ENCODE measurements at places on chromosomes 7 and 10.

- no peak for DNase-seq
- H3K27ac ChIP-seq: no peak overlapping the region
- no peak overlapping the region for H3K4me3 ChIP-seq
- H3K27me3 ChIP-seq: no peaks in the 10 kb centered on the region
These were observed 93.3 kb upstream of the GDF10 start for GRCh38 chr10:47206449-47207280.

GRCh38 chr7:134365341-134366054 is 48.8 kb upstream of the SLC35B4 start:
- H3K27me3 ChIP-seq: peaks cover 35% of the 10 kb centered on the region
- H3K4me1 ChIP-seq: no peaks in the 10 kb centered on the region
- no peak overlapping the region for H3K27ac ChIP-seq
- H3K36me3 ChIP-seq: no peaks in the 10 kb centered on the region
- DNase-seq: no peak

DNA sequence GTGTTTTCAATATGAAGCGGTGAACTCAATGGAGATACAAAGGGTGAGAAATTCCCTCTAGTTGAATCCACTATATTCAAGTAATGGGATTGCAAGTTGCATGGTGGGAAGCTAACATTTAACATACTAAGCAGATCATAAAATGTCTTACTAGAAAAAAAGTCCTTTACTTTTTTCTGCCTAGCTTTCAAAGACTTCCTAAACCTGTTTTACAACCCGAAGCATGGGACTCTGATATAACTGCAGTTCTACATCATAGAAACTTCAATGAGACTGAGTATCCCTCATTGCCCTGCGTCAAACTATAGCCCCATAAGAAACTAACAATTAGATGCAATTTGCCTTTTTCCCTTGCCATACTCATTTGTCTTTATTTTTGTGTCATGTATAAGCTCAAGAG is 179.9 kb downstream of the RTKN2 start:
- no peak overlapping the region for H3K4me3 ChIP-seq
- peaks cover 40% of the 10 kb centered on the region for H3K4me1 ChIP-seq
- H3K27me3 ChIP-seq: no peaks in the 10 kb centered on the region
- peak overlapping the region; percentile 52 for H3K27ac ChIP-seq
- no peak for DNase-seq

DNA sequence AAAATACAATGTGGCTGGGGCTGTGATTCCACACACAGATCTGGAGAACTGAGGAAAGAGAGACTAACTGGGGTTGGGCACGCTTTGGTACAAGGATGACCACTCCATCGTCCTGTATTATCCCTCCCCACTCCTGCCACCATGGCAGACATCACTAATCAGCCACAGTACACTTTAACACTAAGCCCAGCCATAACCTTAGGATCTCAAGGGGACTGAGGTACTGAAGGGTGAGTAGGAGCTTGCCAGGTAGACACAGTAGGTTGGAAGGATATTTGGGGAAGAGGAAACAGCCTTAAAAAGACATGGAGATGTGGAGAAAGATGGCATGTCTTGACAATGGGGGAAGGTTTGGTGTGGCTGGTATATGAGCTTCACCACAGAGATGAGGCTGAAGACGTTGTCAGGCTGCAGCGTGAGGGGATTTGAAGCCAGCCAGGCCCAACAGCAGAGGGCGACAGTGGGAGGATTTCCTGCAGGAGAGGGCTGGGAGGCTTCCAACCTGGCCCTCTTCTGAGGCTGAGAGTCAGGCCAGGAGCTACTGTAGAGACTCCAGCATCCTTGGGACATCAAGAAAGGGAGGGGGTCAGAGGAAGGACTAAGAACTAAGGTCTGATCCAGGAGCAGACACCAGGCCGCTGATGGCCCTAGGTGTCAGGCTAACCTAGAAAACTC is 58.6 kb upstream of the COL13A1 start:
- no peak for DNase-seq
- no peaks in the 10 kb centered on the region for H3K36me3 ChIP-seq
- no peaks in the 10 kb centered on the region for H3K4me1 ChIP-seq
- H3K4me3 ChIP-seq: no peak overlapping the region
- no peak overlapping the region for H3K27ac ChIP-seq

GRCh38 chr7:42932811-42933591 is 825 bp downstream of the MRPL32 start:
- H3K27ac ChIP-seq: peak overlapping the region; percentile 97
- peak overlapping the region; percentile 99 for H3K4me3 ChIP-seq
- peaks cover 23% of the 10 kb centered on the region for H3K4me1 ChIP-seq
- H3K36me3 ChIP-seq: peaks cover 16% of the 10 kb centered on the region
- no peaks in the 10 kb centered on the region for H3K27me3 ChIP-seq
- no peak for DNase-seq

- peaks cover 28% of the 10 kb centered on the region for H3K4me1 ChIP-seq
- H3K27me3 ChIP-seq: peaks cover 38% of the 10 kb centered on the region
- H3K4me3 ChIP-seq: peak within 1 kb of the TSS; percentile 83
- H3K27ac ChIP-seq: peak within 1 kb of the TSS; percentile 71
- H3K36me3 ChIP-seq: peaks cover 13% of the 10 kb centered on the region
- peak; percentile 44 for DNase-seq
These were observed at the start of gene PDGFA for GRCh38 chr7:519484-520390. Gene PDGFA, minus strand, starts transcription at chr7:519846. Its CDS starts 845 bp downstream, at chr7:519001.

DNA sequence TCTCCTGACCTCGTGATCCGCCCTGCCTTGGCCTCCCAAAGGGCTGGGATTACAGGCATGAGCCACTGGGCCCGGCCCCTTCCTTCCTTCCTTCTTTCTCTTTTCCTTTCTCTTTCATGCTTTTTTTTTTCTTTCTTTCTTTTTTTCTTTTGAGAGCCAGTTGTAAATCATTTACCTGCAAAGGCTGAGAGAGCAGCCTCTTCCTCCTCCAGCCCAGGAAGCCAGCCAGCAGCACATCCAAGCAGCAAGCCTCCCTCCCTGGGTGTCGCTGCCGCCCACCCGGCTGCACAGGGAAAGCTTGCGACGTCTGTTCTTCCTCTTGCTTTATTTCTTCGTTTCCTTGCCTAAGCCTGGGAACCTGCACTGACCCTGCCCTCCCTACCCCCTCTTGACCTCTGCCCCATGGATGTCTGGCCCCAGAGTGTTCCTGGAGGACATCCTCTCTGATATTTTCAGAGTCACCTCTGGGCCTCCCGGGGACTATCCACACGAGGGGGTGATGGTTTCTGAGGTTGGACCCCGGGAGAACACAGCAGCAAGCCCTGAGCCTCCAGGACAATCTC is 62.8 kb upstream of the MYL10 start:
- peaks cover 13% of the 10 kb centered on the region for H3K4me1 ChIP-seq
- peak overlapping the region; percentile 74 for H3K4me3 ChIP-seq
- no peak overlapping the region for H3K27ac ChIP-seq

DNA sequence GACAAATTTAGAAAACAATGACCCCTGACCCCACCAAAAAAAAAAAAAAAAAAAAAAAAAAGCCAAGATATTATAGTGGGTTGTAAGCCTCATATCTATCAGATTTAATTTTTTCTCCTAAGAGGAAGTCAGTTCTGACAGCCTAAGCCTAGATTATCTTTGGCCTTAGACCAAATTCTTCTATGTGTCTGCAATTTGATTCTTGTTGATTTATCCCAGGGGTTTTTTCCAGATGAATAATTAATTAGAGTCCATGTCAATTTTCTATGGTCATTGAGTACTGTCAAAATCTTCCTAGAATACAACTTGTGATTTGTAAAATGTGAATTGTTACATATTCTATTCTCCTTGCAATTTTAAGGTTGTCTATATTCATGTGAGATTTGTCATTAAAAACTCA is 151.6 kb upstream of the CACNA2D1 start:
- no peak for DNase-seq
- no peaks in the 10 kb centered on the region for H3K27me3 ChIP-seq
- H3K4me3 ChIP-seq: no peak overlapping the region
- no peaks in the 10 kb centered on the region for H3K36me3 ChIP-seq
- H3K4me1 ChIP-seq: no peaks in the 10 kb centered on the region

- H3K4me1 ChIP-seq: no peaks in the 10 kb centered on the region
- H3K4me3 ChIP-seq: no peak overlapping the region
- H3K27ac ChIP-seq: no peak overlapping the region
- no peaks in the 10 kb centered on the region for H3K27me3 ChIP-seq
- H3K36me3 ChIP-seq: no peaks in the 10 kb centered on the region
- DNase-seq: no peak
These were observed 72.1 kb downstream of the GLI3 start for GRCh38 chr7:42164881-42165428.

DNA sequence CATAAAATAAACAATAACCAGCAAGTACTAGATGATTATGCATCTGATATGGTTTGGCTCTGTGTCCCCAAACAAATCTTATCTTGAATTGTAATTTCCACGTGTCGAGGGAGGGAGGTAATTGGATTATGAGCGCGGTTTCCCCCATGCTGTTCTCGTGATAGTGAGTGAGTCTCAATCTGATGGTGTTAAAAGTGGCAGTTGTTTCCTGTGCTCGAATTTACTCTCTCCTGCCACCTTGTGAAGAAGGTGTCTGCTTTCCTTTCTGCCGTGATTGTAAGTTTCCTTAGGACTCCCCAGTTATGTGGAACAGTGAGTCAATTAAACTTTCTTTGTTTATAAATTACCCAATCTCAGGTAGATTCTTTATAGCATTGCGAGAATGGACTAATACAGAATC is 15.1 kb downstream of the CNTNAP2 start:
- H3K27ac ChIP-seq: no peak overlapping the region
- no peak for DNase-seq
- no peak overlapping the region for H3K4me3 ChIP-seq
- no peaks in the 10 kb centered on the region for H3K36me3 ChIP-seq

DNA sequence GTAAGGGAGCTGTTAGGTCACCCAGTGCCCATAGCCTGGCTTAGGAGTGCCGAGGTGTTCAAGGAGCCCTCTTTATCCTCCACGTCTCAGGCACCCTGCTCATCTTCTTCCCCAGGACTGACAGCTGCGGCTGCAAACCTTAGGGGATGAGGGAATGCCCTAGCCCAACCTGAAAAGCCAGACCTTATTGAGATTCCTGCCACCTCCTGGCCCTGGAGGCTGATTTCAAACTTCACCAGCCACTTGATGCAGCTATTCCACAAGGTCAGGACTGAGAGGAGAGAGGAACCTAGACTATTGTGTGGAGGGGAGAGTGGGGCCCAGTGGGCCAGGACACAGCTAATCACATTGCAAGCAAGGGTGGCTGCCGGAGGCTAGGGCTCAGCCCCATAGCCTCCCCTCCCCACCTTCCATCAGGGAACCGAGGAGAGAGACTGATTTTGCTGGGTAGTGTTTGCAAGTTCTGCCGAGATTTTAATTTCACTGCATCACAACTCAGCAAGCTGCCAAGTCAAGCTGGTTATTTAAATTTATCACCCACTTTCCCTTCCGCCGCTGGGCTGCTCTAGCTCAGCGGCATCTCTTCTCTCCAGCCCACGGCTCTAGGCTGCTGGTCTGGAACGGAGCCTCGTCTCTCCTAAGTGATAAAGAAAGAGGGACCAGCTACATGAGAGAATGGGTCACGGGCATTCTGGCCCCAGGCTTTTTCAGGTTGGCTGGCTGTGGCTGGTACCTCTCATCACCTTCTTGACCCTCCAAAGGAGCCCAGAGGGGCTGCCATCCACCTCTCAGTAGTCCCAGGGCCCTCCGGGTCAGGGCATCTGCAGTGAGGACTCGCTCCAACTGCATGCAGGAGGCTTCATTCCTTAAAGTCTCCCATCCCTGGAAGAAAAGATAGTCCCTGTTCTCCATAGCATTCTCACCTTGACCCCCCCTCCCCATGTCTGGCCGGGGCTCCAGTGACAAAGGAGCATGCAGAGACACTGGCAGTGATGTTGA is 66.7 kb downstream of the PAX2 start:
- peaks cover 5% of the 10 kb centered on the region for H3K4me1 ChIP-seq
- H3K36me3 ChIP-seq: no peaks in the 10 kb centered on the region
- H3K27ac ChIP-seq: no peak overlapping the region
- peaks cover 88% of the 10 kb centered on the region for H3K27me3 ChIP-seq
- DNase-seq: no peak

GRCh38 chr10:42519761-42520460 is 118.5 kb downstream of the ZNF33B start:
- H3K27ac ChIP-seq: no peak overlapping the region
- no peaks in the 10 kb centered on the region for H3K4me1 ChIP-seq
- no peak for DNase-seq
- H3K36me3 ChIP-seq: peaks cover 58% of the 10 kb centered on the region
- H3K27me3 ChIP-seq: no peaks in the 10 kb centered on the region
- no peak overlapping the region for H3K4me3 ChIP-seq

- H3K4me1 ChIP-seq: no peaks in the 10 kb centered on the region
- H3K27ac ChIP-seq: no peak overlapping the region
- H3K4me3 ChIP-seq: no peak overlapping the region
- no peaks in the 10 kb centered on the region for H3K27me3 ChIP-seq
These were observed 22.2 kb downstream of the NEUROD6 start for GRCh38 chr7:31318313-31318712.

DNA sequence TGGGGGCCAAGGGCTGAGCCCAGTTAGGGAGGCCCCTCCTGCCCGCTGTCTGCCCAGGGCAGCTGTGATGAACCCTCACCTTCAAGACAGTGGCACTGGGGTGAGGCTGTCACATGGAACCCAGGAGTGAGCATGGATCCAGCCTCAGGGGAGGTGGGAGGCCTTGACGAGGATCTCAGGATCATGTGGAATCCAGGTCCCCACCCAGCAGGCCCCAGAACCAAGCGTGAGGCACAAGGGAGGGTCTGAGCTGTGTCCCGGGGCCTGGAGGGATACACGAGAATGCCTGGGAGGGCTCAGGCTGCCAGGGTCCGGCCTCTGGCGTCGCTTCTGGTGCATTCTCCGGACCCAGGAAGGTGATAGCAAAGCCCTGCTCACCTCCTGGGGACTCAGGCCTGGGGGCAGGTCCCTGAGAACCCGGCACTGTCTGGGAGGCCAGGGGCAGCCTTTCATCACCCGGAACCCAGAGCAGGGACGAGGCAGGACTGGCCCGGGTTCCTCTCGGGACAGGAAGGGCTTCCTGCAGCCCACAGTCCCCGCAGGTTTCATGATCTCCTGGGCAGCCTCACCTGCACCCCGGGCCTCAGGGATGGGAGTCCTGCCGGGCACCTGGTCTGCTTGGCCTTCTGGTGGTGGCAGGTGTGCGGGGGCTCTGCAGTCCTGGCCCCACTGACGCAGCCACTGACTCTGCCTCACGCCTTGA is 17.5 kb downstream of the DPYSL4 start:
- no peak for DNase-seq
- H3K4me3 ChIP-seq: no peak overlapping the region
- no peak overlapping the region for H3K27ac ChIP-seq
- H3K4me1 ChIP-seq: peaks cover 11% of the 10 kb centered on the region

- H3K27me3 ChIP-seq: no peaks in the 10 kb centered on the region
- H3K4me3 ChIP-seq: no peak overlapping the region
- no peak overlapping the region for H3K27ac ChIP-seq
- no peak for DNase-seq
- no peaks in the 10 kb centered on the region for H3K4me1 ChIP-seq
- no peaks in the 10 kb centered on the region for H3K36me3 ChIP-seq
These were observed 163.4 kb upstream of the MKLN1 start for GRCh38 chr7:131164025-131164925.

GRCh38 chr10:124636271-124636995 is 107.7 kb downstream of the FAM53B start:
- peak overlapping the region; percentile 62 for H3K4me3 ChIP-seq
- peak overlapping the region; percentile 91 for H3K27ac ChIP-seq
- H3K4me1 ChIP-seq: peaks cover 69% of the 10 kb centered on the region

DNA sequence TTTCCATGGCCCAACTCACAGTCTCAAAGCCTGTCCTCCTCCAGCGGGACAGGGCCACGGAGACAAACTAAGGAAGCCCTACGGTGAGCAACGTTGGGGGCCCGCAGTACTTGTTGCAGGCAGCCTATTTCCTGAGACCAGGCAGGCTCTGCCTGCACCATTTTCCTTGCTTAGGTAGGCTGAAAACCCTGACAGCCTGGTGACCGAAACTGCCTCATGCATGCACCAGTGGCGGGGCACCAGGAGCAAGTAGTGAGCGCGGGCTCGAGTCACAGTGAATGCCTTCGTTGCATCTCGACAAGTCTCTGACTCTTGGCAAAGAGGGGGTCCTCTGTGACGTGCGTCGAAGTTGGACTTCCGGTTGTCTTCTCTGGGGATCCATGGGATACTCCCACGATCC is 23.3 kb upstream of the ZNF273 start:
- H3K36me3 ChIP-seq: peaks cover 2% of the 10 kb centered on the region
- DNase-seq: no peak
- peaks cover 74% of the 10 kb centered on the region for H3K27me3 ChIP-seq

Measured in stimulated activated naive B cell treated with anti-CD40 and anti-IgM and Interleukin-4, amounts not matched to agents 10 μg/mL and 1 μg/mL and 100 μg/mL, for 72 hours (primary cell).